ENCODE measurements at places on chromosomes 2 and 18.

- no peak for DNase-seq
These were observed 218.6 kb downstream of the KCNE4 start for GRCh38 chr2:223270548-223270947.

DNA sequence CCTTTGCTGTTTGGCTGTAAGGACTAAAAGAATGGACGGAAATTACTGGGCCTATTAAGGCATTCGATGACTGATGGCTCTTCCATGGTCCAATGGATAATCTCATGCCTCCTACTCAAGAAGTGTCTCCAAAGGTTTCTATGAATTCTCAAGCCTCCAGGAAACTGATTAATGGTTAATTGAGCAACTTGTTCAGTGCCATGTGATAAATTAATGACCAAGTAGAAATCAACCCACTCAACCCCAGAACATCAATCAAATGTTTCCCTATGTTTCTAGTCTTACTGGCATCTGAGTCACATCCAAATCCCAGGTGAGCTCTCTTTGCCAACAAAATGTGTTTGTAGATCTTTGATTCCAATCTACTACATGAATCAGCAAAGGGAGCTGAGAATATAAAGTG, 103.6 kb downstream of the NXPH2 start:
- no peak for DNase-seq

DNA sequence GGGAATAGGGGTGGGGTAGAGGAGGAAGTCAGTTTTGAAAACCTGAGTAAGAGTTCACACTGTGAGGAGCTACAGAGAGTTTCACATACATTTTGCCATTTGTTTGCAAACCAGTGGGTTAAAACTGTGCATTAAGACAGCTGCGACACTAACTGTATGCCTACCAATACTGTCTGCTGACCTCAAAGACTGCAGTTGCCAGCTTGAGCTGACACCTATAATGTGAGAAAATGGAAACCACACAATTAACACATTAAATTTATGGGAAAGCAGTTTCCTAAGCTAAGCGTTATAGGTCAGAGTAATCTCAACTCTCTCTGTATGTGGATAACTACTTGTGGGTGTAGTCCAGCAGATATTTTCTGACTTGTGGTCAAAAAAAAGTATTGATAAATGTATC, 756.6 kb upstream of the GCFC2 start:
- DNase-seq = no peak

- DNase-seq = no peak
These were observed 3.9 kb downstream of the CTLA4 start for GRCh38 chr2:203871371-203871983.

GRCh38 chr2:193584522-193584938, 1389.8 kb upstream of the TMEFF2 start:
- DNase-seq = no peak

DNA sequence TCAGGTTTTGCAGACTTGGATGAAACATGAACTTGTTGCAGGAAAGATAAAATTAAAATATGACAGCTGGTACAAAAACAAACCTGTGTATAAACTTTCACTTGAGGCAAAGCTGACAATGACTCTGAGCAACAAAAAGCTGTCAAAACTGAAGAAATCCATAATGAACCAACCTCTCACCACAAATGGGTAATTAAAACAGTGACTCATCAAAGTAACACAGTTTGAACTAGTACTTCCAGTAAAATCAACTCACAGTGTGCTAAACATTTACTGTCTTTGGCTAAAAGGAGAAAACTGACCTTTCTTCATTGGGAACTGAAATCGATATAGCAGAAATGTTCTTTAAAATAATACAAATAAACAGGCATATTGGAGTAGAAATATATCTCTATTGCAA, 209.7 kb downstream of the WDPCP start:
- no peak for DNase-seq

DNA sequence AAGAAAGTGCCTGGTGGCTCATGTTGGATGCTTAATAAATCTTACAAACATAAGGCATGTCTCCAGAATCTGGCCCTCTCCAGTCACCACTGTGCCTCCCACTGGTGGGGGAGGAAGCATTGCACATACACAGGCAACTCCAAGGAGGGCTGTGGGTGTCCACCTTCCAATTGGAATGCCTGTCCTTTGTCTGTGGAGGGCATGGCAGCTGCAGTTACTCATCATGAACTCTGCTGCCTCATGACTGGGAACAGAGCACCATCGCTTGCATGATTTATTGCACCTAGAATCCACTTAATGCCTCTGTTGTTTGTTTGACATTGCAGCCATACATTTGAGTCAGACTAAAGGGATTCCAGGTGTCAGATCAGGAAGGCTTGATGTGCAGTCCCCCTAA, 278.9 kb downstream of the PRKCE start:
- no peak for DNase-seq

- DNase-seq = no peak
These were observed 33.1 kb upstream of the TTC39C start for GRCh38 chr18:23981369-23981980.

GRCh38 chr2:205660521-205661124, 21.7 kb upstream of the NRP2 start:
- no peak for DNase-seq

All from heart left ventricle (tissue), 16 donors.